ENCODE measurements at places on chromosomes 11 and 22.

DNA sequence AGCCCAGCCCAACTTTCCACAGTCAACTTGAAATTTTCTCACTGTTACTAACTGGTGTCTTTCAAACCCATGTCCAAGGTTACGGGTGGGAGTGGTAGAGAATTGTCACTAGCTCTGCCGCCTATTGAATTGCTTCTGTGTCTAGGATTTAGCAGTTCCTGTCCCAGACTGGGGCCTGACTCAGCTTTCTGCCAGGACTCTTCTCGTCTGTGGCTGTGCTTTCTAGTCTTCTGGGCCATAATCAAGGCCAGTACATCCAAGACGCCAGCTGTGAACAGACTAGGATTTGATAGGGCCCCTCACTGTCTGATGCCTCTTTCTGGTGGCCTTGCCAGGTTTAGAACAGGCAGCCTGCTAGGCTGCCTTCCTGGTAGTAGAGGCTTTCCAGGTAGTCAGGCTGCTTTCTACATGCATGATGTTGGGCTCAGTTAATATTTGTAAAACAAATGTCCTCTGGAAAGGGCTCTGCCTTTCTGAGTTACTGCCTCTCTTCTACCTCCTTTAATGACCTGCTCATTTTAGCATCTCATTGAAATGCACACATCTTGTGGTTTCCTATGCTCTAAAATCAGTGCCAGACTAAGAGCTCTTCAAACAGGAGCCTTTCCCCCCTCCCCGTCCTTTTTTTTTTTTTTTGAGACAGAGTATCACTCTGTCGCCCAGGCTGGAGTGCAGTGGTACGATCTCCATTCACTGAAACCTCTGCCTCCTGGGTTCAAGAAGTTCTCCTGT lies 13.1 kb upstream of the HIKESHI start:
- no peak for DNase-seq

- DNase-seq = no peak
Observed at GRCh38 chr11:86161837-86162236, 82.7 kb upstream of the EED start.

DNA sequence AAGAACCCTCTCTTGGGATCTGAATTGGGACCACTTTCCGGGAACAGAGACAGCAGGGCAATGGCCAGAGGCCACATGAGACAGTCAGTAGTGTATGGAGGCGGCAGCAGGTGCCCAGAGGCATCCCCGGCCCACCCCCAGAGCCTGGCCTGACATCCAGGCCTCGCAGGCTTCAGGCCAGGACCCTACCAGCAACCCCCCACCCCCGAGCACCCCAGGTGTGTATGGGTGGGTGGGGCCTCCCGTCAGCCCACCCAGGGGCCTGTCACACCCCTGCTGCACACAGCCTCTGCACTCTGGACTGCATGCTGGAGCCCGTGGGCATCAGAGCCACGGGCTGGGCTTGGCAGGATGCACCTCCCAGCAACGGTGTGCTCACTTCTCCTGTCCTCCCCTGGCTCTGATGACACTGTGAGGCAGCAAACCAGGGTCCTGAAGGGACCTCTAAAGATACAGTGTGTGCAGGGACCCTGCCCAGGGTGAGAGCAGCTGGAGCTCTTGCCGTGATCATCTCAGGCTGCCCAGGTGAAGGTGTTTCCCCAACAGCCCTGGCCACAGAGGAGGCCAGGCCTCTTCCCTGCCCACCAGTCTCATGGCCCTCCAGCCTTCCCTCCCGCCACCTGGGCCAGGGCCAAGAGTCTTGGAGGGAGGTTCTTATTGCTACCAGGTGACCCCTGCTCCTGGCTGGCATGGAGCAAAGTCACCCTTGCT lies 88.8 kb upstream of the SEPTIN5 start:
- no peak for DNase-seq

- no peak for DNase-seq
Observed at GRCh38 chr22:23164091-23164490, 16.2 kb upstream of the BCR start.

DNA sequence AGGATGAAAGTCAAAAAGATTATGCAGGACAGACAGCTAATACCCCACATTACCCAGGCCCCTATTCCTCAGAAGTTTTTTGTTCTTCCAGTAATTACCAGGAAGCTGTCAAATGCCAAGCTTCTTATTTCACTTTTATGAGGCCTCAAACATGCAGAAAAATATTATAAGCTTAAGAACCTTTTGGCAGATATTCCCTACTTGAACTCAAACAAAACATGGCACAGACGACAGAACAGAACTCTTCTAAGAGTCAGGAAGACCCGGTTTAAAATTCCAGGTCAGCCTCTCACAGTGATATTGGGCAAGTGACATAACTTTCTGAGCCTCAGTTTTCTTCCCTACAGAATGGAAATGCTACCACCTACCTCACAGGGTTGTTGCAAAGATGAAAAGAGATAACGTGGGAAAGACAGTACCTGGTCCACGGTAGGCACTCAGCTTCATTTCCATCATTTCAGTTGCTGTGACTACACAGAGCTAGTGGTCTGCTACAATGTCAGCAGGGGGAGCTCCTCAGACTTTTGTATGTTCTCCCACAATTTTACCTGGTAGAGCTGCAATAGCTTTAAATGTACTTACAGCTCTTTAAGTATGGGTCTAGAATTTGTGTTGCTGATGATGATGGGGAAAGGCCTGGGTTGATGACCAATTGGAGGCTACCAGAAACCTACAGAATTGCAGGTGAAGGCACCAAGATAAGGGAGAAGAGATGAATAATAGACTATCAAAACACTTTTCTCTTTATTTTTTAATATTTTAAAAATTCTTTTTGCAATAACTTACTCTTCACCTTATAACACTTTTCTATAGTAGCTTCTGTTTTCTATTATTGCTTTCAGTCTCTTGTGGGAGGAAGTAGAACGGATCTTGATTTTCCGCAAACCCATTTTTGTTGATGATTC lies 98.3 kb upstream of the CHRM4 start:
- DNase-seq = no peak

- no peak for DNase-seq
Observed at GRCh38 chr22:24741769-24742168, 32.8 kb downstream of the PIWIL3 start.

DNA sequence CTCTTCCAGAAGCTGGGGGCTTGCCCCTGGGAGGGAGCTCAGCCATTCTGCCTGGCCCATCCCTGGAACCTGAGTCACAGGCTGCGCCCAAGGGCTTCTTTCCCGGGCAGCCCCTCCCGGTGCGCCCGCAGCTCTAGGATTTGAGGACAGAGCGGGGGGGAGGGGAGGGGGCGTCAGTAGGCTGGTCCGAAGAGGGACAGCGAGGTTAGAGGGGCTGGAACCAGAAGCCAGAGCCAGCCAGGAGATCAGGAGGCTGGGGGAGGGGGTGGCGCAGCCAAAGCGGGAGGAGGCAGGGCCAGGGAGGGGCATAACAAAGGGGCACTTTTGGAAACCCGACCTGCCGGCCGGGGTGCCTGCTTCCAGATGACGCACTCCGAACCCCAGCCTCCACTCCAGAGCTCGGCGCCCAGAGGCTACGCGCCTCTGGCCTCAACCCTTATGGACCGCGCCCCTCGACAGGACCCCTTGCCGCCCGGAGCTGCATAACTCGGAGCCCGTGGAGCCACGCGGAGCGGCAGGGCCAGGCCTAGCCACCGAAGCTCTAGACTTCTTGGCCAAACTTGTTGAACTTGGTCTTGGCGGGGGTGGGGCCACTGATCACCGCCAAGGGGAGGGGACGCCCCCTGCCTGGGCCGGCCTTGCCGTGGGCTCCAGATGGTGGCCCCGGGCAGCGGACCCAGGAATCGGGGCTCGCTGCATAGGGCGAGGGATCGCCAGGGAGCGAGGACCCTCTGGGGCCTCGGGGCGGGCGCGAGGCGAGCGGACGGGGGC lies 744 bp downstream of the PACSIN3 start:
- peak; percentile 36 for DNase-seq

- no peak for DNase-seq
Observed at GRCh38 chr11:134597452-134597851, 185.4 kb upstream of the B3GAT1 start.

DNA sequence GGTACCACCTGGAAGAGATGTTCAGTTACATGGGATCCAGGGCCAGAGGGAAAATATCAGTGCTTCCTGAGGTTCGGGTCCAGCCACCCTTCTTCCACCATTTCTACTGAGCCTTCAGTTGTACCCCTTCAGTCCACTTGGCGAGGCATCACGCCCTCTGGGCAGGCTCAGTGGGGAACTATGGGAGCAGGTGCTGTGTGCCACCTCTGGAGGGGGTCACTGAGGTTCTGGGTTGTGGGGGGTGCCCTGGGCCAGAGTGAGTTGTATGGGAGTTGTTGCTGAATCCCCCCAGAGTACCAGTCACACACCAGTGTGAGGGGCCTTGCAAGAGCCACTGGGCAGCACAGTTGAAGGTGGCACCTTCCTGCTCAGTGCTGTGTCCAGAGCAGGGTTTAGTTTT lies 2.7 kb upstream of the SREBF2 start:
- DNase-seq = no peak

GRCh38 chr11:19805376-19805775 lies 92.7 kb downstream of the NAV2 start:
- DNase-seq = no peak

DNA sequence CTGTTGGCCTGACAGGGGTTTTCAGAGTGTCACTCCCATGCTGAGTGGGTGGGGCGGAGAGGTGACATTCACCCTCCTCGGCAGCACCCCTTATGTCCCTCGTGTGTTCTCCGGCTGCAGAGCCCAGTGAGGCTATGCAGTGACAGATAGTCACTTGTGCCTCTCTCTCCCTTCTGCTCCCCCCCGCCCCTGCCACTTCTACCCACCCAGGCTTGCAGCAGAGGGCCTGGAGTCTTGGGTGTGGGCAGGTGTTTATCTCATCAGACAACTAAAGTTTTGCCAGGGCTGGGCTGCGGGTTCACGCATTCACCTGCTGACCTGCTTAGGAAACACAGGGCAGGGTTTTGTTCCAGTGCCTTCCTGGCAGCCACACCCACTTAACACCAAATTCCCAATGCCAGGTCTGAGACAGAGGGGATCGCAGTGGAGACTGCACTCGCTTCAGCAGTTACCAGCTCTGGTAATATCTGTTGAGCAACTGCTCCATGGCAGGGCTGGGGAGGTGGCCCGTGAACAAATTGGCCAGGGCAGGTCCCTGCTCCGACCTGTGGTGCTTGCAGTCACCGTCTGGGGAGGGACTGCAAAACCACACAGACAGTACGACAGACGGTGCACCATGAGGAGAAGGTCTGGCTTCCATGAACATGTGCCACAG lies 50.5 kb upstream of the ADA2 start:
- no peak for DNase-seq

GRCh38 chr22:38861170-38861876 lies 10.7 kb downstream of the CBX6 start:
- no peak for DNase-seq

- no peak for DNase-seq
Observed at GRCh38 chr11:108393046-108393445, 74.3 kb downstream of the C11orf65 start.

GRCh38 chr11:45625611-45626010 lies 39.8 kb downstream of the CHST1 start:
- DNase-seq = no peak

- DNase-seq = no peak
Observed at GRCh38 chr11:106821291-106821690, 197.0 kb downstream of the GUCY1A2 start.

- no peak for DNase-seq
Observed at GRCh38 chr11:18371279-18371678, 23.1 kb upstream of the LDHA start.

- DNase-seq = no peak
Observed at GRCh38 chr11:38667359-38667758, 2069.3 kb upstream of the RAG2 start.

GRCh38 chr22:30186041-30186440 lies 60.5 kb downstream of the LIF start:
- no peak for DNase-seq

- DNase-seq = no peak
Observed at GRCh38 chr11:111441443-111441842, 62.4 kb upstream of the POU2AF1 start.

DNA sequence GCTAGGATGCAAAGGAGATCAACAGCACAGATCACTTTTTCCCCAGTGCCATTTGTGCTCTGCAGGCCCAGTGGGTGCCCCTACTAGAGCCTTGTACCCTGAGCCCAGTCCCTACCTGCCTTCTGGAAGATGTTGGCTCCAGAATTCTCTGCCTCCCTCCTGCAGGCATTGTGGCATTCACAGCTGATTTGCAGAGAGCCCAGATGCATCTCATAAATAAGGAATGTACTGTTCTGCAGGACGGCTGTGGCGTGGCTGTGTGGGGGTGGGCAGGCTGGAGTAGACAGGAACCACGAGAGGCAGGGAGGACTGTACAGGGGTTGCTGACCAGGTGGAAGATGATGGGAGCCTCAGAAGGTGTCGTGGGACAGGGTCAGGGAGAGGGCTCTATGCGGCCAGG lies 11.2 kb upstream of the MIAT start:
- peak; percentile 6 for DNase-seq

DNA sequence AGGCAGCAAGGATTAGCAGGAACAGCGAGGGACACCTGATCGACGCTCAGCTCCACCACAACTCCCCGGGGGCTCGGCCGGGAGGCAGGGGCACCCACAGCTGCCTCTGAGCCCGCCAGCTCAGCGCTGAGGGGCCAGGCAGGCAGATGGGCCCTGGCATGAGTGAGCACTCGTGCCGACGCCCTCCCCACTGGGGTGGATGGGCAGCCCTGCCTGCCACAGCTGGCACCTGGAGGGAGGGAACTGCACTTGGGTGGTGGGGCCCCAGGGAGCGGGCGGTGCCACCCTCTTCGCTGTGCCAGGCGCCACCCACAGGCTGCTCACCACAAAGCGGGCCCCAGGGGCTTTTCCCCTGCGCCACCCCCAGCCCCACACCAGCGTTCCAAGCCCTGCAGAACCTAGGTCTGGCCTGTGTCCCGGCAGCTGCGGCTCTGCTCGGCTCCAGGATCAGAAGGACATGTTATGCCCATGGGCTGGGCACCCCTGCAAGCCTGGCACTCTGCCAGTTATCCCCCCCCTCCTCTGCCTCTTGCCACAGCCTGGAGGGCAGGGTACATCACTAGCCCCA lies 28.8 kb downstream of the WNT7B start:
- peak; percentile 8 for DNase-seq

GRCh38 chr11:105986554-105986953 lies 35.5 kb downstream of the MSANTD4 start:
- DNase-seq = no peak

- DNase-seq = no peak
Observed at GRCh38 chr11:102269927-102270326, 47.4 kb upstream of the BIRC3 start.

GRCh38 chr11:43810929-43811596 lies 69.6 kb upstream of the ALKBH3 start:
- no peak for DNase-seq

- no peak for DNase-seq
Observed at GRCh38 chr11:69208190-69209037, 52.7 kb downstream of the SMIM38 start.

DNA sequence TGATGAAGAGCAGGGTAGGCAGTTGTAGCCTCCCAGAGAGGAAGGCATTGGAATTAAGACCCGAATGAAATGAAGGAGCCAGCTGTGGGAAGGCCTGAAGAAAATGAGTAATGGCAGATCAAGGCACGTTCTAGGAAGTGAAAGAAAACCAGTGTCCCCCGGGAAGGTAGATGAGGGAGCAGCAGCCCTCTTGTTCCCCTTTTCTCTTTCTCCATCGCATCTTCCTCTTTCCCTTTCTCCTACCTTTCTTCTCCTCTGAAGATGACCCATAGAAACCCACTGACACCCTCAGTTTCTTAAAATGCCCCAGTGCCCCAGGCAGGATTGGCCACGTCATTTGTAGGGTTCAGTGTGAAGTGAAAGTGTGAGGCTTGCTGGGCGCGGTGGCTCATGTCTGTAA lies 172.6 kb upstream of the SEZ6L start:
- DNase-seq = no peak

- no peak for DNase-seq
Observed at GRCh38 chr22:48579928-48580309, 1247.8 kb downstream of the BRD1 start.

All from DMS79 treated with DMSO at 0.1 percent for 48 hours (cell line).